ENCODE measurements at places on chromosomes 6 and 20. TPM values are rescaled to one million over a fixed set of nuclear protein-coding genes. Genes with fewer than 3 reads are reported as not detected.

SRC gene
- polyA plus RNA-seq, result 67.2 TPM

DNA sequence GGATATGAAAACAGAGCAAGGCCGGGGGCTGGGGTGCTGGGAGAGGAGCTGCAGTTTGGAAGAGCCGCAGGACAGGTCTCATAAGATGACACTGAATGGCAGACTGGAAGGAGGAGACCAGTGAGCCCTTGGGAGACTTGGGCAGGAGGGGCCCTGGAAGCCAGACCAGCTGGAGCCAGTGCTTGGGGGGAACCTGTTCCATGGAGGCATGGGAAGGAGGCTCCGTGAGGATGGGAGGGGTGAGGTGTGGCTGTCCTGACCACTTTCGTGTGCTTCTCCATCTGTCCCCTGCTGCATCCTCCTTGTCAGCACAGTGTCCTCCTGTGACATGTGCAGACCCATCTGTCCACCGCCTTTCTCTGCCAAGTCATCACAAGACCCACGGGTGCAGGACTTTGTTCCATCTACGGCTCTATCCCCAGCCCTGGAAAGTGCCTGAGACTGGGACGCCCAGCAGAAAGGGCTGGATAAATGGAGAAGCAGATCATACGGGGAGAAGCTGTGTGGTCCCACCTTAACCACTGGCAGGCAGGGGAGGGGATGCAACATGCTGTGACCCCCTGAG, 84.8 kb upstream of the MPC1 start:
- no peak for DNase-seq

TGM3 gene
- 0.68 TPM for polyA plus RNA-seq

GRCh38 chr6:14075095-14075503, 42.5 kb upstream of the CD83 start:
- DNase-seq, result peak; percentile 62

CAGE1 gene
- 0.12 TPM for polyA plus RNA-seq

GRCh38 chr6:21824431-21825177, 231.1 kb downstream of the SOX4 start:
- no peak for DNase-seq

MGME1 gene
- 47.0 TPM for polyA plus RNA-seq

DNA sequence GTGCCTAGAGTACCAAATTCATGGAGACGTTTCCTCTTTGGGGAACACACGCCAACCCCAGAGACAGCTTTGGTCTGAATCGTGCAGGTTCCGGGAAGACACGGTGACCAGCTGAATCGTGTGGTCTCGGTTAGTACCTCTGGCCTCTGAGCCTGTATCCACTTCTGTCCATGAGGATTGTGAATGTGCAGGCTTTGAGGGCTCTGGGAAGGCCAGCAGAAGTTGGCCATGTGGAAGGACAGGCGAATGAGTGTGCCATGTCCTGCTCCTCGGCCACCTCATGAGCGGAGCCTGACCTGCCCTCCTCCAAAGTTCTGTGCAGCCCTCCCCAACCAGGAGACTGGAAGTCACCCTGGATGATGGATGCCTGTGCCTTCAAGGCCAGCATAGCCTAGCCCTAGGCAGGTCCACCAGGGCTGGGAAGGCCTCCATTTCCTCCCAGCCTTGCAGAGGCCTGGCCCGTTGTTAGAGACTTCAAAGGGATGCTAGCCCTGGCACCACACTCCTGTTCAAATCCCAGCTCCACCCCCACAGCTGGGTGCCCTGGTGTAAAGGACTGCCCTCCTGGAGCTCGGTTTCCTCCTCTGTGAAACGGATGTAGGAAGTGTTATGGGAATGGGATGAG, 1.7 kb upstream of the TMEM74B start:
- no peak for DNase-seq

GRCh38 chr20:34047010-34047687, 53.4 kb downstream of the RALY start:
- DNase-seq, result no peak

WFDC12 gene
- polyA plus RNA-seq, result not detected

OR2H1 gene
- not detected for polyA plus RNA-seq

GRCh38 chr20:58407966-58408557, 19.0 kb downstream of the VAPB start:
- DNase-seq, result no peak

PHIP gene
- 54.1 TPM for polyA plus RNA-seq

DNA sequence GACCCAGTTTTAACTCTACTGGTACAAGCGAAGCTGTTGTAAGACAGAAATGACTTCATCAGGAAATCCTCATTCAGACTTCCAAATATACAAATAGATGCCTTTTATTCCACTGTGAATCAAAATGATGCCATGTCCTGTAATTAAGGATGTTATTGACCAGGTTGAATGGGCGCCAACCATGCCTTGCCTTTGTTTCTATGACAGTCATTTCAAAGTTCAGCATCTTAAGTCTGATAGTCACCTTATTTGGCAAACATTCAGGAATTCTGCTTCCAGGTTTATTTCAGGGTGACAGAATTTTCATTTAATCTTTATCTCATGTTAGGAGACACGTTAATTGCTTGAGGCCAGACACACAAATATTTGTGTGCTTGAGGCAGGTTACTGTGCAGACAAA, 592.8 kb upstream of the JAG1 start:
- no peak for DNase-seq

POM121L2 gene
- not detected for polyA plus RNA-seq

GRCh38 chr20:35491823-35492222, 36.4 kb downstream of the CEP250 start:
- no peak for DNase-seq

DNA sequence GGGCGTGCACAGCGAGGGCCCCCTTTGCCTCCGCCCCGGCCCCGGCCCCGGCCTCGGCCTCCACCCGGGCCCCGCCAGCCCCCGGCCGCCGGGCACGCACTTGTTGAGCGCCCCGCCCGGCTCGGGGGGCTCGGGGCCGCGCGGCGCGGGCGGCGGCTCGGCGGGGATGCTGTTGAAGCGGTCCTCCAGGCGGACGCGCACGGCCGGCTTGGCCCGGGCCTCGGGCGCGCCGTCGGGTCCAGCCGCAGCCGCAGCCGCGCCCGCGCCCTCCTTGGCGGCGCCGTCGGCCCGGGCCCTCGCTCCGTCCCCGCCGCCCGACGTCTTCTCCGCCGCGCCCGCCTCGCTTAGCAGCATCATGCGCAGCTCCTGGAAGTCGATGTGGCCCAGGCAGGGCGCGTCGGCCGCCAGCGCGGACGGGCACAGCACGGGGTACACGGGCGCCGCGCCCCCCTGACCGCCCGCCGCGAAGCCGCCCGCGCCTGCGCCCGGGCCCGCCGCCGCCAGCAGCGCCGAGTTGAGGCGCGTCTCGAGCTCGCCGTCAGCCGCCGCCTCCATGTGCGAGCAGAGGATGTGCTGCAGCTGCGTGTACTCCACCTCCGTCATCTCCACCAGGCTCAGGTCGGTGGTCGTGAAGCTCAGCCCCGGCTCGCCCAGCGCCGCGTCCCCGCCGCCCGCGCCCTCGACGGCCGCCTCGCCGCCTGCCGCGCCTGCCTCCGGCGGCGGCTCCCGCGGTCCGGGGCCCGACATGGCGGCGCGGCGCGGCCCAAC, 514 bp downstream of the TCFL5 start:
- no peak for DNase-seq

GRCh38 chr6:108959972-108960582, 111.9 kb downstream of the ARMC2 start:
- DNase-seq, result no peak

DNA sequence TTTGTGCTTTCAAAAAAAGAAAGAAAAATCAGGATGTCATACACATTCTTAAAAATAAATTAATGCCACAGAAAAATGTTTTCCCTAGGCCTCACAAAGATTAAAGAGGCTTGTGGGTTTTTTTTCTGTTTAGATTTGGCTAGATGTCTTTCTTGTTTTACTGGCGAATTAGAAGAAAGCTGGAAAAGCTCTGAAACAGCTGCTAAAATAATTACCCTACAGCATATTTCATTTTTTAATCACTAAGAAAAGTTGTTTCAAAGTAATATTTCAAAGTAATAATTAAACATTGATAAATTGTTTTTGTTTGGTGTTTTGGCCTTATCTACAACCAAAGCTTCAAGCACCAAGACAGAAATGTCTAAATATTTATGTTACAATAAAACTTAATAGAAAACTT, 3.7 kb upstream of the ENPP1 start:
- DNase-seq, result peak; percentile 76

DNA sequence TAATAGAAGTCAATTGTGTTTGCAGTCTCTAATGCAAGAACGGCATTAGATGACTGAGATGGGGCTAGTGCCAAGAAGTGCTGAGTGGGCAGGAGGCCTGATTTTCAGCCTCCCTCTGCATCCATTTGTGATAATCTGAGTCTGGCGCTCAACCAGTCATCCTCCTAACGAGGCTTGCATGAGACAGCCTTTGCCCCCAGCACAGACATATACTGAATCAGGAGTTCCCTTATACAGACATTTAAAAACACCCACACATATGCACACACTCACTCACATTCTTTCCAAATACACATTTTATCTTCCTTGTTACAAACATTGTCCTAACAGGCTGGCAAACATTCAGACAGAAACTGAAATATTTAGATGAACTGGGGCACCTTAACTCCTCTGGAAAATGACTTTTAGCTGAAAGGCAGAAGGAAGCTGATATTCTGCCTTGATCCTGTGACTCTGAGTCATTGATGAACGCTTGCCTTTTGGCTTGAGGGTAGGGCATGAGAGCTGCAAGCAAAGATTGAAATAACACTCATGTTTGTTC, 562.3 kb downstream of the DHX35 start:
- no peak for DNase-seq

EEF1A2 gene
- 2.4 TPM for polyA plus RNA-seq

SLC25A27 gene
- 59.1 TPM for polyA plus RNA-seq

DNA sequence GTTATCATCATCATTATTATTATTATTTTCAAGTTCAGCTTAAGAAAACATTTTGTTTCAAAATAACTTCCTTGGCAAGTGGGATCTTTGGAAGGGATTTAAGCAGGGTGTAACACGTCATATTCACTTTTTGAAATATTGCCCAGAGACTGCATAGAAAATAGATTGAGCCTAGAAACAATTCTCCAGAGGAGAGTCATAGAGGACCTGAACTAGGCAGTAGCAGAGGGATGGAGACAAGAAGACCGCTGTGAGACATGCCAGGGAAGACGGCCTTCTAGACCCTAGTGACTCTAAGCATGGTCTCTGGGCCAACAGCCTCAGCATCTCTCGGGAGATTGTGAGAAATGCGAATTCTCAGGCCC, 55.5 kb downstream of the EDN1 start:
- no peak for DNase-seq

DNA sequence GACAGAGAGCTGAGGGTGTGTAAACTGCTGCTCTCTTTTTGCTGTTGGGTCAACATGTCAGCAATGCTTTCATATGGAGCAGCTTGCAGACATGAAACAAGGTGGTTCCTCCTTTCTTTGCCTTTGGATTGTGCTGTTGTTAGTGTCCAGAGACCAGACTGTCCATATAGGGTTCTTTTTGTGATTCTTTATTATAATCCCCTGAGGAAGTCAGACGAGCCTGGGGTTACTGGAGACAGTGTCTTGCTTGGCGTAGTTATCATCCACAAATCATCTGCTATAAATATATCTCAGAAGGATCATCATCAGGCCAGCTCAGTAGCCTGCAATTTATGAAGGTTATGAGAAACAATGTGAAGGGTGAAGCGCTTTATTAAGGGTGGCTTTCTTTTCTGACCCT, 2.3 kb upstream of the ADGRB3 start:
- DNase-seq, result no peak

GRCh38 chr6:119517428-119517827, 167.9 kb upstream of the MAN1A1 start:
- DNase-seq, result no peak

DNA sequence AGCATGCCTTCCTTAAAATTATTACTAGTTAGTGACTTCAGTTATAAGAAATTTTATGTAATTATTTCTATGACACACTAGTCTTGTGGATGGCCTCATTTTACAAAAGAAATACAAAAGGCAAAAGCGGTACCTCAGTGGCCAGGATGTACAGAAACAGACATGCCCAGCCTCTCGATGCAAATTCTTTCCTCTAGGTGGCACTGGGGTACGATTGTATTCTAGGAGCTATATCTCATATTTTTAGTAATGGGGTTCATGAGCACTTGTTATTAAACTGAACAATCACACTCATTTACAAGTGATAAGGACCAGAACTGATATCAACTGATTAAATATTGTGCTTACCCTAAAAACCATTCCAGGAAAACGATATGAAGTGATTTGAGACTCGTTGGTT, 59.8 kb downstream of the SOD2 start:
- DNase-seq, result no peak

GRCh38 chr6:3323696-3324261, 65.0 kb downstream of the PSMG4 start:
- DNase-seq, result no peak

DNA sequence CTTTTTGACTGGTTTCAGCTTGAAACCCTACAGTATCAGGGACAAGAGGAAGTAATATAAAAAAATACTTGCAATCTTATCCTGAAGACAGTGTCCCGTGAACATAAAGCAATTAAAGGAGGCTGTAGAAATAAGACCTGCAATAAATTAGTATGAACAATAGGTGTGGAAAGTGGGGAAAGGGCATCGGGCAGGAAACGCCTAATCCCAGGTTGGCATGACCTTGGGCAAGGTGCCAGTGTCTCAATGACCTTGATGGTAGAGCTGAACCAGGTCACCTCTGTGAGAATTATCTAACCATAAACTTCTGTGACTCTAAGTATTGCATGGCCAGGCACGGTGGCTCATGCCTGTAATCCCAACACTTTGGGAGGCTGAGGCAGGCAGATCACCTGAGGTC, 115.2 kb downstream of the LY86 start:
- no peak for DNase-seq
